ENCODE measurements at places on chromosomes 3 and 15.

GRCh38 chr15:27813139-27813538, 286.0 kb downstream of the OCA2 start:
- DNase-seq, result no peak

DNA sequence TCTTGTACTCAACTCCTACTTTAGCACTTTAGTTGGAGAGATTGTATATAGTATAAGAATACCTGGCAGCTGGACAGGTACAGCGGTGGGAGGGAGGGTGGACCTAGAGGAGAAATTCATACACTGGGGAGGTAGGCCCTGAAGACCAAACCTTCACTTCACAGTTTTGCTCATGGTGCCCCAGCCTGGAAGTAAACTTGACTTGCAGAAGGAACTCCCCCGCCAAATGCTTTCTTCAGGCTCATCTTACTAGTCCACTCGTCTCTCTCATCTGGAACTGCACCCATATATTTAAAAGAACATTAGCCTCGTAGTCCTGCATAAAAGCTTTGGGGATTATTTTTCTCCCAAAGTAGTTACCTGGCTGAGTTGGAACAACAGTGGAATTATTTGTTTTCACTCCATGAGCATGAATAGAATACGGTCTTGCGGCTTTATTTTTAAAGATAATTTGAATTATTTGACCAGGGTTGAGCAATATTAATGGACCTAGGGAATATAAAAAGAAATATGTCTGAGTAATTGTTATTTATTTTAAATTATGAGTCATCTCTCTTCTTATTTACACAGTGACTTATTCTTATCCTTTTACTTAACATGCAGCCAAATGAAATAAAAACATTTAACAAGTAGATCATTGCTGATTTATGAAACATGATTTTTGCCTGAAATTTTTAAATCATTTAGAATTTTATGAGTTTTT, 25.5 kb upstream of the CP start:
- no peak for DNase-seq

- DNase-seq, result no peak
Measured at GRCh38 chr3:140499114-140499757, 178.6 kb upstream of the TRIM42 start.

DNA sequence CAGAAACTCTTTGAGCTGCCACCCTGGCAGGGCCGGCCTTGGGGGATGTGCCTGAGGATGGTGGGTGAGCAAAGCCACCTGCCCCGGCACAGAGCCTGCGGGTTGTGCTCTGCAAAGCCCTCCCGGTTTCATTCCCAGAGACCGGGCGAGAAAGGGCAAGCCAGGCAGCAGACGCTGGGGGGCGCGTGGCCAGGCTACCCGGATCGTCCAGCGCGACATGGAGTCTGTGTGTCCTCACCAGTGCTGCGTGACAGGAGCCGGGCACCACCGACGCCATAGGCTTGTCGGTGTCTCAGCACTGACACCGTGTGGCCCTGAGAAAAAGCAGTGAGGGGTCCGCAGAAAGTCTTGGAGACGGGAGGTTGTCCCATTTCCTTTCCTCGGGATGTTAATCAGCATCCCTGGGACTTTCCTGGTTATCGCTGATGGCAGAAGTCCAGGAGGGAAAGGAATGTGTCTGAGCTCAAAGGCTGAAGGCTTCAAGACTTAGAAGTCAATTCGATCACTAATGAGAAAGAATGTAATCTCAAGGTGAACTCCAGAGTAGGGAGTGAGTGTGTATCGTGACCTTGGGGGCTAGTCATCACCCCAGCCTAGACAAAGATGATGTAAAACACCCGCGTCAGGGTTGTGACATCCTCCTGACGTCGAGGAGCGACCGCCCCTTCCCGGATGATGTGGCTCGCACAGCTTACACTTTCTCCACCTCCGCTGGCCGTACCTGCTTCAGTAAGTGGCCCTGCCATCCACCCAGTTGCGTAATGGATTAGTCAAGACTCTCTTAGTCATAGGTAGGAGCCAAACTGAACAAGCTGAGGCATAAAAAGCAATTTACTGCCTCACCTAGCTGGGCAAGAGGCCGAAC, 36.3 kb upstream of the PLA2G4E start:
- peak; percentile 12 for DNase-seq

DNA sequence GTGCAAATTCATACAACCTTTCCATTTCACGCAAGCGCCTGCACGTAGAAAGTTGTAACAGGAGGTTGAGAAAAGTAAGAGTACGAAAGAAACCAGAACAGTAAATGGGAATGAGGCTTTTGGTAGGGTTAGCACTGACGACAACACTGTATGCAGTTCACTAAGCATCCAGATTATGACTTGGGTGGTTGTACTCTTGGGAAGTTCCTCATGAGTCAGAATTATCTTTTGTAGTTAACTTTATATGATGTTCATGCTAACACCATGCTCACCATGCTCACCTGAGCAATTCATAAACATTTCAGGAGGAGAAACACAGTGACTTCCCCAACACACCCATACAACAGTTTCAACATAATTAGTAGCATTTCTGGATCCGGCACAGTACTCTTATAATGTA, 3.0 kb upstream of the LPP start:
- no peak for DNase-seq

- DNase-seq, result no peak
Measured at GRCh38 chr15:67998599-67999133, 55.4 kb upstream of the PIAS1 start.

Data from NCI-H1417 treated with DMSO at 0.1 percent for 48 hours (cell line).